Activated B cell treated with CpG ODN at 0.5 μM for 24 hours (primary cell): ENCODE measurements at places on chromosomes 1 and 21.

DNA sequence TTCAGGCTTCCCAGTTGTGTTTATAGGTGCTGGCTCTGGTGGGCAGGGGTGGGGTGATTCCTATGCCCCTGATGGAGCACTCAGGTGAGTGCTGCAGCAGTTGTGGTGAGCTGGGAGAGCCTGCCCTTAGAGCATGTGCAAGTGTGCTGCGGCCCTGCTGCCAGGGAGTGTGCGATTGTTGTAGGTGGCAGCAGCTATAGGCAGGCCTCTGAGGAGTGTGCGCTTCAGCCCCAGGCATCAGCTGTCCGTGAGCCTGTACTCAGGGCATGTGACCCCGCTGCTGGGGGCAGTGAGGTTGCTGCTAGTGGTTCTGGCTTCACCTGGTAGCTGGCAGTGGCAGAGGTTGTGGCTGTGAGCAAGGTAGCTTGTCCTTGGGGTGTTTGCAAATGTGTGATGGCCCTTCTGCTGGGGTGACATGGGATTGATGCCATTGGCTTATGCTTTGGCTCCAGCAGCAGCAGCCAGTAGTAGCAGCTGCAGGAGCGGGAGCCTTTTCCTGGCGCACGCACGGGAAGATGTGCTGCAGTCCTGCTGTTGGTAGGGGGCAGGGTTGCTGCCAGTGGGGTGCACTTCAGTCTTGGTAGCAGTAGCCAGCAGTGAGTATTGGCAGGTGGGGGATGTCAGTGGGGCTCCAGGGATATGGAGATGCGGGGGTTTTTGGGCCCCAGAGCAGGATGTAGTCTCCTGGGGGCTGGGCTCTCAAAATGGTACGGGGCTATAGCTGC lies 37.7 kb downstream of the SYCP1 start:
- no peak for DNase-seq

DNA sequence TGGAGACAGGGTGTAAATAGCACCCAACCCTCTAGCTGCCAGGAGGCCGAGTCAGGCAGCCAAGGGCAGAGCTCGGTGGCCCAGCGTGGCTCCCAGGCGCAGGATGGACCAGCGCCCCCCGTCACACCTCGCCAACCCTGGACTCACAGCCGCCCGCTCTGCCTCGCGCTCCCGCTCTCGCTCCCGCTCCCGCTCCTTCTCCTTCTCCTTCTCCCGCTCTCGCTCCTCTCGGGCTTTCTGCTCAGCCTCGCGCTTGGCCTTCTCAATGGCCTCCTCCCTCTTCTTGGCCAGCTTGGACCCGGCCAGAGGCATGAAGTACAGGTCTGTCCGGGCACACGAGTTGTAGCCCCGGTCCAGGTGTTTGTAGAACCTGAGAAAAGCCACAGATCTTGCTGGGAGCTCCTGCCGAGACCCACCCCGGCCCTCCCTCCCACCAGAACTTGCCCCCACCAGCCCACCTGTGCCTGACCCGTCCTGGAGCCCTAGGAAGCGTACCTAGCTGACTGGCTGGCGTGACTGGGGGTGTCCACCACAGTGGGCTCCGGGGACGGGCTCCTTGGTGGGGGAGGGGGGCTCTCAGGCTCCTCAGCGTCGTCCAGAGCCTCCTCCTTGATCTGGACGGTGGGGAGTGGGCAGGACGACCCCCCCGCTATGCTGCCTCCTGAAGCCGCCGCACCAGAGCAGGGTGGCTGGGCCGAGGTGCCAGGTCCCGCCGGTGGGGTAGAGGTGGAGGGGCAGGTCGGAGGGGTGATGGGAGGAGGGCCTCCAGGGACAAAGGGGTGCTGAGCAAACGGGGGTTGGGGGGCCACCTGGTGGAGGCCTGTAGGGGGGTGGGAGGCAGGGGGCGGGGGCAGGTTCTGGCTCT lies 41.9 kb downstream of the SLC45A1 start:
- no peak for DNase-seq

GRCh38 chr1:100875228-100875627 lies 19.4 kb downstream of the EXTL2 start:
- DNase-seq = no peak

GRCh38 chr1:150183061-150183460 lies 33.3 kb downstream of the PLEKHO1 start:
- DNase-seq = no peak

- no peak for DNase-seq
Observed at GRCh38 chr1:229757226-229757625, 131.2 kb downstream of the URB2 start.

DNA sequence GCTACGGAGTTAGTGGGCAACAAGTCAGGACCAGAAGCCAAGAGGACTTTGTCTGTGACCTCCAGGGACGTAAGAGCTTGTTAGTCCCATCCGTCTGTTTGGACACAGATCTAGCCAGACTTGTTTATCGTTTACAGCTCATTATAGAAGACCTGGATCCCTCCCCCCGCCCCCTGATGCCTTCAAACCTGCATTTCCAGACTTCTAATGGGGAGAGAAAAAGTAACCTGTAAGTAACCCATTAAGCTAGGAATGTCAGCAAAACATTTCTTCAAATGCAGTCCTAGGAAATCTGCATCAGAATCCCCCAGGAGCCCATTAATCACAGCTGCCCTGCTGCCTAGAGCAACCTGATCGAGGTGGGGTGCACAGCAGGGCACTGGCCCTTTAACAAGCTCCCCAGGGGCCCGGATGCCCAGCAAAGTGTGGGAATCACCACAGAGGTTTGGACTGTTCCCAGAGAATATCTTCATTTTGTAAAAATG lies 1.4 kb upstream of the MAD2L2 start:
- no peak for DNase-seq

GRCh38 chr1:210938416-210938925 lies 195.5 kb downstream of the KCNH1 start:
- DNase-seq = no peak

GRCh38 chr1:208159555-208160258 lies 84.5 kb downstream of the PLXNA2 start:
- no peak for DNase-seq

DNA sequence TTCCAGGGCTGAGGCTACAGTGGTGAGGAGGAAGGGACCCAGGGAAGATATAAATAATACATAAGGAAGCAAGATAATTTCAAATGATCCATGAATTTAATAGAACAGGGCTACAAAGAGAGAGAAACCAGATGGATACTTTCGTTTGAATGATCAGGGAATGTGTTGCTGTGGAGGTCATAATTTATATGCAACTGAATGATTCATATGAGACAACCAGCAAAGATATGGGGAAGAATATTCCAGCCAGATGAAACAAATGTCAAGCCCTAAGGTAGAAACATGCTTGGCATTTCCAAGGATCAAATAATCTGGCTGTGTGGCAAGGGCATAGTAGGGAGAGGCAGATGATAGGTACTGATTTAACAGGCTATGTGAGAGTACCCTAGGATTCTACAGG lies 84.8 kb upstream of the ZC3H11B start:
- DNase-seq = no peak

GRCh38 chr21:45081636-45082035 lies 7.3 kb downstream of the ADARB1 start:
- DNase-seq = no peak

DNA sequence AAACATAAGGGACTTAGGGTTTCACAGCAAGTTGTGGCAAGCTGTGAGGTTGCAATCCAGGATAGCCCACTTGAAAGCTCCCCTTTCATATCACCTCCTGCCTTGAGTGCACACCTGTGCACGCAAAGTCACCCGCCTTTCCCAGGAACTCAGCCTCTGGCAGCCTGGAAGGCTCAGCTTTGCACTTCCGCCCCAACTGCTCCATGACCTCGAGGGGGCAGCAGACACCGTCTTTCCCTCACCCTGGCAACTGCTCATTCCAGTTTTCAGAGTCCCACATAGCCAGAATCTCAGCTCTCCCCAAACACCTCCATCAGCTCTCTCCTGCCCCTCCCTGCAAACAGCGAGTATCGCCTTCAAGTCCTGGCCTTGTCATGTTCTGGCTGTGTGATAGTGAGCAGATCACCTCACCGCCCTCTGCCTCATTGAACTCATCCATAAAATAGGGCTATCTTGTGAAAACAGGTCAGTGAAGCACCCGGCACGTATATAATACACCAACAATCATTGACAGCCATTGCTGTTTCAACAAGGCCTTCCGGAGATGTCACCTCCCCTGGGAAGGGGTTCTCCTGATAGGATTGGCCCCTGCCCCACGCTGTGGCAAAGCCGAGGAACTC lies 32.2 kb upstream of the EPB41 start:
- DNase-seq = peak; percentile 71

DNA sequence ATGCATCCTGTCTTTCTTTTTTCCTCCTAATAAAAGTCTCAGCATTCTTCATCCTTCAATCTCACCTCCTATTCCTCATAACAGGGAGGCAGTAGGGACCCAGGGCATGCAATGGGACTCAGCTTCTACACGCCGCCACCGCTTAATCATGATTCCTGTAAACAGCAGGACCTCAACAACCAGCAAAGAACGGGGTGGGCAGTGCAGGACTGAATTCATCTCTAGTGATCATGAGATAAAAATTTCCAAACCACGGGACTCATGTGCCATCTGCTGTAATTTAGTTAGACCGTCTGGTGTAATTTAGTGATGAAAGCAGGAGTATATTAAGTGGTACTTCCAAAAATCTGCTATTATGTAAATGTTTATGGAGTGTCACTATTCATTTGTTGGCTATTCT lies 5.4 kb downstream of the PRAMEF12 start:
- no peak for DNase-seq

GRCh38 chr1:161098210-161099068 lies at the start of gene KLHDC9:
KLHDC9 (plus strand) TSS chr1:161098361; CDS start chr1:161098536, 175 bp downstream.
- DNase-seq = peak; percentile 77

DNA sequence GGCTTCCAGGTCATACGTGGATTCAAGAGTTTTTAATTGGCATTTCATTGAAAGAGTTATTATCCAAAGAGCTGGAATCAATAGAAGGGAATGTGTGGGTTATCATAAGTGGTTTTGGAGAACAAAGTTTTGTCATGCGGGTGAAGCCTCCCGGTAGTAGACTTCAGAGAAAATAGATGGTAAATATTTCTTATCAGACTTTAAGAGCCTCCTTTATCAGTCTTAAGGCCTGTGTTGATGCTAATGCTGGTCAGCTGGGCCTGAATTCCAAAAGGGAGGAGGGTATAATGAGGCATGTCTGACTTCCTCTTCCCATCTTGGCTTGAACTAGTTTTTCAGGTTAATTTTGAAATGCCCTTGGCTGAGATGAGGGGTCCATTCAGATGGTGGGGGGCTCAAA lies 89.7 kb downstream of the ITSN1 start:
- DNase-seq = no peak

GRCh38 chr21:16330082-16330907 lies 600.5 kb downstream of the USP25 start:
- DNase-seq = no peak

DNA sequence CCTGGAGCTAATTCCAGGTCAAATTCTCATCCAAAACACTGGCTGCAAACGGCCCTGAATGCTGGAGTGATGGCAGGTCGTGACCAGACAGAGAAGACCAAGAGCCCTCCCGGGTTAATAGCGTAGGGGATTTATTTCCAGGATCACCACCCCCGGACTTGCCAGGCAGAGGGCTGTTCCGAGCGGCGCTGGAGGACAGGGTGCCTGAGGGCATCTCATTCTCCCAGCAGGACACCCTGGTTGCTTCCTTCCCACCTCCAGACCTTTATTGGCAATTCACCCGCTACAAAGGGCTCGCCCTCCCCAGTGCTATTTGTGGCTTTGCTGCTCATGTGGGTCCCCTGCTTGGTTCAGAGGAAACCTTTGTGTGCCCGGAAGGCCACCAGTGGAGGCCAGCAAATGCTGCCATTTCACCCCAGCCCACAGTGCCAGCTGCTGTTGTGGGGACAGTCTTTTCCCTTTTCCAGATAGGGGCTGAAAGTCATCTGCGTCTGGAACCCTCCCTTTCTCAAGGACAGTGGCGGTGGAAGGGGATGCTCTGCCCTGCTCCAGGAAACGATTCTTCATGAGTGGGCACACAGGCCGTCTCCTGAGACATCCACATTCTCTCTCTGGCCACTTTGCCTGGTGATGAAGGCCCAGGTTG lies 19.0 kb upstream of the C1orf174 start:
- no peak for DNase-seq

- no peak for DNase-seq
Observed at GRCh38 chr1:24483441-24483840, 19.2 kb upstream of the RCAN3 start.

- DNase-seq = no peak
Observed at GRCh38 chr21:42818328-42818749, 61.0 kb downstream of the WDR4 start.

GRCh38 chr1:231931846-231932454 lies 305.4 kb downstream of the DISC1 start:
- no peak for DNase-seq

GRCh38 chr1:190699165-190699564 lies 221.5 kb upstream of the BRINP3 start:
- DNase-seq = no peak

DNA sequence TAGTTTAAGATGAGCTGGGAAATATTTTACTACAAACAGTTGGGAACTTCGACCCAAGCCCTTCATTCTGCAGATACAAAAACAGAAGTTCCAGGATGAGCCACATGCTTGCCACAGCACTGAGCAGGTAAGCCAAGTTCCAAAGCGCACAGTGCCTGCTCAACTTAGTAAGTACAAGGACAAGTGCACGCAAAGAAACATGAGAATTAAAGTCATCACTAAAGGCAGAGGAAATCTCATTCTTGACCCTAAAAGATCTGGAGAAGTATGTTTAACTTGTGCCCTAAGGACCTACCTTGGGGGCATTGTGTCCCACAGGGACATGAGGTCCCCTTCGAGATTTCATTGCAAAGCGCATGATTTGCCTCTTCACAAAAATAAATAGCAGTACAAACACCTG lies 1.2 kb upstream of the UBAP2L start:
- no peak for DNase-seq

GRCh38 chr1:225776294-225776693 lies 1.3 kb upstream of the SRP9 start:
- no peak for DNase-seq

GRCh38 chr1:30462826-30463425 lies 260.5 kb downstream of the MATN1 start:
- DNase-seq = no peak

GRCh38 chr1:237811633-237812032 lies 79.1 kb downstream of the ZP4 start:
- DNase-seq = no peak

GRCh38 chr1:69263921-69264391 lies 303.8 kb upstream of the LRRC7 start:
- no peak for DNase-seq
